Hippocampal formation (tissue), 2 donors: ENCODE measurements at places on chromosomes 3 and 15.
A peak's percentile ranks its signal among the peaks of the same experiment; 100 is the strongest.

- no peak for DNase-seq
Measured at GRCh38 chr15:60044636-60045270, 40.6 kb downstream of the FOXB1 start.

DNA sequence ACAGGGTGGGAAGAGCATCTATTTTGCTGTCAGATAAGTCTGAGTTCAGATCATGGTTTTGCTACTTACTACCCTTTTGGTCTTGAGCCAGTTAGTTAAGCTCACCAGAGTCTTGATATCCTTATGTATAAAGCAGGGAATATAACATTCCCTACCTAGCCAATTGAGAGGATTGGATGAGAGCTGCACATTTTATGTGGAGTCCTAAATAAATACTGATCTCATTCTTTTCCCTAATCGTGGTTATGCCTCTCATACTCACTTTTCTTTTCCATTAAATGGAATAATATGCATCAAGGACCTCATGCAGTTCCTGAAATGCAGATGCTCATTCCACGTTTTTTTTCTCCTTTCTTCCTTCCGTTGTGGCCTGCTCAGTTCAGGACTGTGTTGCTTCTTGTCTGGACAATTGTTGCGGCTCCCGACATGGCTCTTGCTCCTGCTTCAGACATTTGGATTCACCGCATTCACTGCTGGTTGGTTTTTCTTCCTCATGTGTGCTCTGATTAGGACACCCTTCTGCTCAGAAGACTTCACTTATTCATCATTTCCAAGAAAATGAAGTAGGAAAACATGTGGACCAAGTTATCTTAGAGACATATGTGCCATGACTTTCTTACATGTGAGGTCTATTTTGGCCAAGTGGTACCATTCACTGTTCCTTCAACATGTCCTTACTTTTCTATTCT is 90.2 kb downstream of the NFKBIZ start:
- no peak for DNase-seq

DNA sequence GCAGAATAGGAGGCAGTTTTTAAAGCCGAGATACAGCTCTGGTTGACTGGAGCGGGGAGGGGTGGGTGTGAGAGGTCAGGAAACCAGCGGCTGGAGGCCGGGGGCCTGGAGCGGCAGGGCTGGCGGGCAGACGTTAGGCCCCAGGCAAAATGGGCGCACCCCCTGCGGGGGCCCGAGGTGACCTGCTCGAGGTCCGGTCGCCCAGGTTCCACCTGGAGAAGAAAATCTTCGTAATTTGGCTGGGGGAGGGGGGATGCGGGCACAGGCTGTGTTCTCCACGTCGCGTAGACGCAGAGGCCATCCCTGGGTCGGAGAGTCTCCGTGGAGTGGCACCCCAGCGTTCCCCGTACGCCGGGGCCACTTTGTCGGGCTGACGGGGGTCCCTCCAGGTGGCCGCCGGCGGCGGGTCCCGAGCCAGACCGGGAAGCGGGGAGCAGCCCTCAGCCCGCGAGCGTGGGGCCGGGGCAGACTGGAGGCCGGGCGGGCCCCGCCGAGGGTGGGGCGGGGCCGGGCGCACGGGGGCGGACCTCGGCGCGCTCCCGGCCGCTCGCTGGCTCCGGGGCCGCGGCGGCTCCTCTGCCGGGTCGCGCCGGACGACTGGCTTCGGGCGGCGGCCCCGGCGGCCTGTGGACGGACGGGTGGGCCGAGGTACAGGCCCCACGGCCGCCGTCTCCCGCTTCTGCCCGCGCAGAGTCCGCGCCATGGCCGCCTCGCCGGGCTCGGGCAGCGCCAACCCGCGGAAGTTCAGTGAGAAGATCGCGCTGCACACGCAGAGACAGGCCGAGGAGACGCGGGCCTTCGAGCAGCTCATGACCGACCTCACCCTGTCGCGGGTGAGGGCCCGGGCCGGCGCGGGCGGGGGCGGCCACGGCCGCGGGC is at the start of gene CRTC3:
TSS of gene CRTC3 (plus strand) at position 553 of the 879 bp plus-strand sequence. CDS start at position 702, 149 bp downstream.
- peak; percentile 38 for DNase-seq

DNA sequence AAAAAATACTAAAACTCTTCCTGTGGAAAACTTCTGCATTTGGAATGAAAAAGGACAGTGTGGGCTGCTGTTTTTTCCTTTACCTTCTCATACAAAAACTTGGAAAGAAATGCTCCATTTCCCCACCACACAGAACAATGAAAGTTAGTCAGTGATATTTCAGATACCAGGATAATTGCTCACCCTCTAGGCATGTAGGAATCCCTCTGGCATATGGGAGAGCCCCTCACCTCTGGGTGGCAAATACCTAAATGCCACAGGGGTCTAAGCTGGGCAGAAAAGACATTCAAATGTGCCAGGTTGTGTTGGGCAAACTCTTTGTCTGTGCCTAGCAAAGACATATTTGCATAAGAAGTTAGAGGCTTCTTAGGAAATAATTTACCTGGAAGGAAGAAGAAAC is 560.3 kb upstream of the NR2F2 start:
- no peak for DNase-seq

DNA sequence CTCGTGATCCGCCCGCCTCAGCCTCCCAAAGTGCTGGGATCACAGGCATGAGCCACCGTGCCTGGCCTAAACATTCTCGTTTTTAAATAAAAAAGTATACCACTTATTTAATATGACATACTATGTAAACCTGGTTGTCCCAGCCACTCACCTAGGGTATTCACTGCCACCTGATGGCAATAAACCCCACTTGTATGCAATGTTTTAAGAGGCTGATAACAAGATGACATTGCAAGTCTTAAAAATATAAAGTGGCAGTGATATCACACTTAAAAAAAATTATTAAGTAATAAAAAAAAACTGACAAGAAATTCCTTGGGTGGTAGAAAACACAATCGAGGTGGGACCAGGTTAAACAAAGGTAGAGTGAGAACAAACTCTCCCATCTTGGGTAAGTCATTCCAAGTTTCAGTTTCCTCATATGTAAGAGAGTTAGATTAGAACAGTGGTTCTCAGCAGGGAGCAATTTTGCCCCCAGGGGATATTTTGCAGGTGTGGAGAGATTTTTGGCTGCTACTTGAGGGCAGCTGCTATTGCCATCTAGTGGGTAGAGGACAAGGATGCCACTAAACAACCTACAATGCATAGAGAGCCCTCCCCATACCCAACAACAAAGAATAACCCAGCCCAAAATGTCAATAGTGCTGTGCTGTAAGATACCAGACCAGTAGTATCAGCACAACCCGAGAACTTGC is 14.5 kb downstream of the ARF4 start:
- DNase-seq = no peak
